Testis (tissue), 5 donors: ENCODE measurements at places on chromosomes 7 and 10. TPM values are rescaled to one million over a fixed set of nuclear protein-coding genes. Genes with fewer than 3 reads are reported as not detected.

The ELN gene
- polyA plus RNA-seq = 55.9 TPM

The COL26A1 gene
- polyA plus RNA-seq = 3.1 TPM

The NACAD gene
- 8.7 TPM for polyA plus RNA-seq

The FZD8 gene
- polyA plus RNA-seq = 4.9 TPM

The SVOPL gene
- polyA plus RNA-seq = 4.0 TPM

The OR6V1 gene
- polyA plus RNA-seq = not detected

The FAM180A gene
- polyA plus RNA-seq = 1.5 TPM

The CNTNAP2 gene
- polyA plus RNA-seq = 4.3 TPM
